ENCODE measurements at places on chromosomes 3 and 15.

DNA sequence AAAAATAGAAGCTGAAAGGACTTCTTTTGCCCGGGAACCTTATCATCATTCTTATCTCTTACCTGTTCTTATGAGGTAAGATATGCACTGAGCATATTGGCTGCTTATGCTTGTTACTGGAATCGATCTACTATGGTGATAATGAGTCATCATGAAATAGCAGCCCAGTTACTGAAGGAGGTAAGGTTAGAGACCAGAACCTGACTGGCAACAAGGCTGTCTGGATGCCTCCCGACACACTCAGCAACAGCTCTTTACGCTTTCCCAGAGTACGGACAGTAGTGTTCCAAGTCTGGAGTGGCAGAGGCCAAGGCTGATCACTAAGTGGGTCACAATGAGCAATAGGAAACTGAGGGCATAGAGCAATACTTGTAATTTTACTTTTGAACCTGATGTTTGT, 314.1 kb downstream of the NLGN1 start:
- DNase-seq = no peak

DNA sequence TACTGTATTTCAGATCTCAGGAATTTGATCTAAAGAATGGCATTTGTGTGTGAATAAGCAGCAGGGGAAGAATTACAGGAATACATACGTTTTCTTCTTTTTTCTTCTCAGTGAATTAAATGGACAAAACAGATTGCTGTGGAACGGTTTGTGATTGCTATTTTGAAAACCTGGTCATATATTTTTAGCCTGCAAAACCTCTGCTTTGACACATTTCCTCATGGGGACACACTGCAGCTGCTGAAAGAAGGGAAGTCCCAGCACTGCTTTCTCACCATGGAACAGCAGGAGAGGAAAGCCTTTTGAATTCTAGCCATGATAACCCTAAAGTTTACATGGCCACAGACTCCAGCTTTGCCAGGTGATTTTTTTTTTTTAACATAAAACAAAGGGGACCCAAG, 315.0 kb downstream of the OXSM start:
- DNase-seq = no peak

- no peak for DNase-seq
These were observed 25.3 kb downstream of the ANP32A start for GRCh38 chr15:68795298-68795848.

GRCh38 chr3:31321620-31322019, 211.1 kb upstream of the STT3B start:
- no peak for DNase-seq

DNA sequence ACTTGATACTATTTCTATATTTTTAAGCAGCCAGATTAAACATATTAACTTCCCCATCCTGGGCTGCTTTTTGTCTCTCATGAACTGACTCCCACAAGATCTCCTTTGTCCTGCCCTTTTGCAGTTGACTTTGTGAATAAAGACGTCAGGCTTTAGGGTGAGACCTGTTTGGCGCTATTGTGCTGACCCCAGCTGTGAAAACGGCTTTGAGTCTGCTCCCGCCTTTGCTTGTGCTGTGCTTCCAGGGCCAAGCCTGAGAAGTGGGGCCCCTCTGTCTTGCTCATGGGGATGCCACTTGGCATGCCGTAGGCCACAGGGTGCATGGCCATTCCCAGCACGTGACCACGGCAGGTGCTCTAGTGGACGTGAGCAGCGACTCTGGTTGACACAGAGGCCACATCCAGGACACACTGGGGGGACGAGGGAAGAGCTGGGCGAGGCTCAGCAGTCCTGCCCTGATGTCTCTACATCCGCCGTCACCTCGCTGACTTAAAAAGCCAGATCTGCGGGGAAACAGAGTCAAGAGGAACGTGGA, 268.9 kb upstream of the LYSMD4 start:
- DNase-seq = no peak

DNA sequence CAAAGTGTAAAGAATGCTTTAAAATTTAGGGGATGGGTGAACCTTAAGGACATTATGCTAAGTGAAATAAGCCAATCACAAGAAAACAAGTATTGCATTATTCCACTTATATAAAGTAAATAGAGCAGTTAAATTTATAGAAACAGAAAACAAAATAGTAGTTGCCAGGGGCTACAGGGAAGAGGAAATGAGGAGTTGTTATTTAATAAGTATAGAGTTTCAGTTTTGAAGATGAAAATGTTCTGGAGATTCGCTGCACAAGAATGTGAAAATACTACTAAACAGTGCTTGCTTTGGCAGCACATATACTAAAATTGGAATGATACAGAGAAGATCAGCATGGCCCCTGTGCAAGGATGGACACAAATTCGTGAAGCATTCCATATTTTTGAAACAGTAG, 32.0 kb downstream of the DNAH12 start:
- no peak for DNase-seq

GRCh38 chr15:24945711-24946110, 9.1 kb upstream of the SNRPN start:
- DNase-seq = no peak

GRCh38 chr15:86615816-86616215, 536.1 kb downstream of the AGBL1 start:
- no peak for DNase-seq

GRCh38 chr15:90114451-90114901, 12.2 kb upstream of the IDH2 start:
- DNase-seq = no peak

DNA sequence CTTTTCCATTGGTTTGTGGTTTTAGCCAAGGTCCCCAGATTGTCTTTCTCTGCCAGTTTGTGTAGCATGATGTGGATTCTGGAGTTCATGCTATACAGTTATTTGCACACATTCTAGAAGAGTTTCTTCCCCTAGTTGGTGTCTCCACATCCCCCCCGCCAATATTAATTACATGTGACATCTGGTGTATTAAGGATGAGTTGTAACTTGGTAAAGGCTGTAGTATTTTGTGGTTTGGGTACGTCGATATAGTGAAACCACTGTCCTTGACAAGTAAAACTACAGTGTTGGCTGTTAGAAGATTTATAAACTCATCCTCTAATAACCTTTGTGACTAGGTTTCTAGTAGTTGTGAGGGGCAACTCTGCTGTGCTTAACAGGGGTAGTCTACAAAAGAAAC, 23.7 kb upstream of the P4HTM start:
- DNase-seq = no peak

DNA sequence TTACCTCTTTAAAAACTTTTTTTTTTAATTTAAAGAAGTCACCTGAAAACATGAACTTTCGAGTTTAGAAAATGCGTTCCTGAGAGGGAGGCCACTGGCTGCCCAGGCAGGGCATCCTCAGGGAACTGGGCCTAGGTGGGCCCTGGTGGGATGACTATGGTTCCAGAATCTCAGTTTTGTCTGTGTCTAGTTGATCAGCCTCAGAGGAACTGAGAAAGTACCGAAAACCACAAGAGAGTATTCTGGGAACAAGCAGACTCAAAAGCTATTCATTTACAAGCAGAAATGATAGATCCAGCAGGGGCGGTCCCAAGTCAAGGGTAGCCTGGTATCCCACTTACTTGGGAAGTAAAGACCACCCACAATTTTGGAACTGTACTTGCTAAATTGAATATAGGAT, 10.5 kb downstream of the WWTR1 start:
- no peak for DNase-seq

GRCh38 chr3:149992416-149993058, 21.8 kb upstream of the PFN2 start:
- no peak for DNase-seq

- no peak for DNase-seq
These were observed 6.6 kb downstream of the DIPK2A start for GRCh38 chr3:143978263-143978631.

DNA sequence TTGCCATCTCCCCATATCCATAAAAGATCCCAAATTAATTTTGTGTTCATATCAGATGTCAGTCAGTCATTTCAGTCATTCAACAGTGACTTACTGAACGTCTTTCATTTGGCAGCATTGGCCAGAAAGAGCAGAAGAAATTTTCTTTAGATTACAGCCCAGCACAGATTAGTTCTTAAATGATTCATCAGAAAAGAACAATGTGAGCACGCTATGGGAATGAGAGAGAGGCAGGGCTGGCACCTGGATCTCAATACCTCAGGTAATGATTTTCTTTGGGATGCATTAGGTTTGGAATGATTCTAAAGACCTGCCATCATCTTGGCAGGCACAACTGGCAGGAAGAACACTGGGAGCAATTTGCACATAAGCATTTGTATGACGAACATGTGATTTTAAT, 41.6 kb downstream of the FBN1 start:
- no peak for DNase-seq

DNA sequence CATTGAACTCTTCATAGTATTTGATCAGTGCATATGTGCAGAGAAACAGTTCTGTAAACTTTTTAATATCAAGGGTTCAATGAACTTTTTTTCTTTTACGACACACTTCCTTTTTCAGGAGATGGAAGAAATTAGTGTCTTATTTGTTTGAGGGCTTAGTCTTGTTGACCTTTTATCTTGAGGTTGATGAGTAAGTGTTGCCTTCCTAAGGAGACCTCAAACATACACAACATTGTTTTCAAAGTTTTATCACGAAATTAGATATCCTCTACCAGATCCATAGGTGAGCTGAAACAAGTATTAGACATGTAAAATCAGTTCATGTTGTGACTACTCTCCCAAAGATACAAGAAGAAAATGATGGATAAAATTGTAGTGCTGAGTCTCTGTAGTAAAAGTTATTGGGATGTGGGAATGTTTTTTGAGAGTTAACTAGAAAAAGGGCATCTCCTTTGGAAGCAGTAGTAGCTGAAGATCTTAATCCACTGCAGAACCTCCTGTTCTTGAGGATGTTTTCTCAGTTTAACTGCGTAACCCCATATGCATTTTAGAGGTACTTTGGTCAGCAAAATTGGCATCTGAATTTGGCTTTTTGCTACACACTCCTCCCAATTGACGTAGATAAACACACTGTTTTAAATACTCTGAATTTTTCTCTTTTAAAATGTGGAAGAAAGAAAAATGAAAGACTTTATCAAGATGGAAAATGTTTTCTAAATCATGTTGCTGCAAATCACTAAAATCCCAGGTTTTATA, 116.8 kb downstream of the GALK2 start:
- no peak for DNase-seq

GRCh38 chr15:84979651-84980050, 2.0 kb upstream of the PDE8A start:
- DNase-seq = no peak

DNA sequence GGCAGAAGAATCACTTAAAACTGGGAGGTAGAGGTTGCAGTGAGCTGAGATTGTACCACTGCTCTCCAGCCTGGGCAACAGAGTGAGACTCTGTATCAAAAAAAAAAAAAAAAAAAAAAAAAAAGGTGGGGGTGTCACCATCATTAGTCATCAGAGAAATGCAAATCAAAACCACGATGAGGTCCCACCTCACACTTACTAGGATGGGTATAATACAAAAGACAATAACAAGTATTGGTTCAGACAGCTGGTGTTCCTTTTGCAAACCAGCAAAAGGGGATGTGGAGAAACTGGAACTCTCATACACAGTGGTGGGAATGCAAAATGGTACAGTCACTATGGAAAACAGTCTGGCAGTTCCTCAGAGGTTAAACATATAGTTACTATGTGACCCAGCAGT, 78.7 kb upstream of the TSC22D2 start:
- no peak for DNase-seq

DNA sequence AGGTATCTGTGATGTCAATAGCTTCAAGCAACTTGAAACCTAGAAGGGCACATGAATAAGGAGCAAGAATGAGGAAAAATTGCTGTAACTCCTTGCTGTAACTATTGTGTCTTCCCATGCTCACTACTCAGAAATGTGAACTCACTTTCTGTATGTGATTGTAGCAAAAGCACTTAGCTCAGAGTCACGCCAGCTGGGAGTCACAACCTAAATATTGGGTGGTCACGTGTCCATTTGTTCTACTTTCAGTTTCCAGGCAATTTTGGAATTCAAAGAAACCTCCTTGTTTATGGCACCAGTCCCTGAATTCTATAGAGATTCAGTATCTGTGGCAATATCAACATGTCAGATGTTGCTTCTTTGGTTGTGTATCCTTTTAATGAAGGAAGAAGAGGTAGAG, 241.6 kb upstream of the AZI2 start:
- DNase-seq = no peak

- no peak for DNase-seq
These were observed 503.0 kb upstream of the PROK2 start for GRCh38 chr3:72287956-72288355.

DNA sequence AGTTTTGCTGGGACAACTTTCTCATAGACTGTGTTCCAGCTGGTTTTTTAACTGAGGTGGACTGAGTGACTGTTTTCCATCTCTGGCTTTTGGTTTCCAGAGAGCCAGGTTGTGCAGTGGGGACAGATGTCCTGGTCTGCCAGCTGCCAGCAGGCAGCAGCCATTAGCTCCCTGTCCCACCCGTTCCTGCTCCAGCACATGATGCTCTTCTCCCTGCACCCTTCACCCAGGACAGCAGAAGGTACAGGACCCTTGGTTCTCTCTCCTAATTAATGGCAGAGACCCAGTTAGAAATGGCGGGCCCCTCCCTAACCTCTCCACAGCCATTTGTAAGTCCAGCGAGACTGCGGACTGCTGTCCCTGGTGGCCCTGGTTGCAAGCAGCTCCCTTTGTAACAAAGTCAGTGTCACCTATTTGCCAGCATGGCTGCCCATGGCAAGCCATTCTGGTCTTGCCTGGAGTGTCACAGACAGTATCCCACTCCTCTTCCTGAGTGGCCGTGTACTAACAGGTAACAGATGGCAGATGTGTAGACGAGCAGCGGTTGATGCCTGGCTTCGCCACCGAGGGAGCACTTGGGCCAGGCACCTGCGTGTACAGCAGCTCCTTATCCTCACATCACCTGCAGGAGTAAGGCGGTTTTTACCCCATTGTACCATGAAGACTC, 148.3 kb downstream of the DNAJB8 start:
- no peak for DNase-seq

GRCh38 chr3:1832395-1832794, 266.3 kb upstream of the CNTN4 start:
- DNase-seq = no peak

Measured in NB4 (cell line).